ENCODE measurements at places on chromosomes 5 and 9.

DNA sequence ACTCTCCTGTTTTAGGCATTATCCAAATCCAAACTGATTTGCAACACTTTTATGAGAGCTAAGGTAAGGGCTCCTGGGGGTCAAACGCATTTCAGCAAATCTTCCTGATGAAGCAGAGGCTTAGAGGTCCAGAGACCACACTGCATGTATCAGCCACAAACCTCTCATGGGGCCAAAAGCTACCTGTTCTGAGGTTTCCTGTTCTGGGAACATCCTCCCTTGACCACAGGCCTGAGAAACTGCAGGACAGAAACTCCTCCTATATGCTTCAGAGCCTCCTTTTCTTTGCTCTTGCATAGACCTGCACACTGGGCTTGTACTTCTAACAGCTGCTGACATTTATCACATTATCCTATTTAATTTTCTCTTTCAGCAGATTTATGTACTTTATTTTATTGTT is 92.6 kb downstream of the OR2K2 start:
- no peak for DNase-seq

DNA sequence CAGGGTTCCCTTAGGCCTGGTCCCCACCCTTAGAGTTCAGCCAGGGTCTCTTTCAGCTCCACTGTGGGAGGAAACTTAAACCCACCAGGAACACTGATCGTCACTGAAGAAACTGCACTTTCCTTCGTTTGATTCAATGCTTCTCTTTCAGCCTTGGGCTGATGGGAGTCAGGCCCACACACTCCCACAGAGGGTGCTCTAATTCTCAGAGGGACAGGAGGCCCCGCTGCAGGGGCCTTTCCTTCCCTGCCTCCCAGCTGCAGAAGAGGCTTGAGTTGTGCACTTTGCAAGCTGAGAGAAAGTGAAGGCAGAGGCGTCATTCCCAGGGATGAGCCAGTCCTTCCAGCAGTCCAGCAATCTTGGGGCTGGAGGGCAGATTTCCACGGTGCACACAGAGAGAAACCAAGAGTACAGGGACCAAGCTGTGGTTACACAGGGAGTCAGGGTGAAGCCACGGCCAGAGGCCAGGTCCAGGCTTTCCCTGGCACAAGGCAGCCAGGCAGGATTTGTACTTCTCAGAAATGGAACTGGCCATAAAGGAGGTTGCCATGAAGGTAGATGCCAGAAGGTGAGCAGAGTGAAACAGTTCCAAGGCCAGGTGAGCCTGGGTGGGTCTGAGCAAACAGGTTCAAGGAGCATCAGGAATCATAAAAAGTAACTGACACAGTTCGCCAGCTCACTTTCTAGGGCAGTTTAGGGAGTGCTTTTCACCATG is 10.4 kb upstream of the GLIPR2 start:
- no peak for DNase-seq

DNA sequence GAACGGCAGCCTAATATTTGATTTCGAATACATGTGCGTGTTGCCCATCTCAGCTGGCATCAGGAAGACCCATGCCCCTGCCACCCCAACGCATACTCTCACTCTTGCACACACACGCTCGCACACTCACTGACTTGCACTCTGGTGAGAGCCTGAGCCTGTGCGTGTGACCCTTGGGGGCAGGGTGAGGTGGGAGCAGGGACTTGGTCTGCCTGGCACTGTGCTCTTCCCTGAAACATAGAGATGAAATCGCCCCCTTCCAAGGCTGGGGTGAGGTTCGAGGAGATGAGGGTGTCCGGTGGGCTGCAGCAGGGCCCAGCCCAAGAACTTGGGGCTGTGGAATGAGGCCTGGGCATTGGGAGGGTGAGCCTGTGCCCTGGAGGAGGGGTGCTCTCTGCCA is 1.2 kb downstream of the LCN9 start:
- no peak for DNase-seq

DNA sequence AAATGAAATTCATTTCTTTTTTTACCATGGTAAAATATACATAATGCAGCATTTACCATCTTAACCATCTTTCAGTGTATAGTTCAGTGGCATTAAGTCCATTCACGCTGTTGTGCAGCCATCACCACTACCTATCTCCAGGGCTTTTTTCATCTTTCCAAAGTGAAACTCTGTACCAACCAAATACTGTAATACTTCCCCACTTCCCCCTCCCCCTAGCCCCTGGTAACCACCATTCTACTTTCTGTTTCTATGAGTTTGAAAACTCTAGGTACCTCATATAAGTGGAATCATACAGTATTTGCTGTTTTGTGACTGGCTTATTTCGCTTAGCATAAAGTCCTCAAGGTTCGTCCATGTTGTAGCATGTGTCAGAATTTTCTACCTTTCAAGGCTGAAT is 23.4 kb downstream of the SPAAR start:
- no peak for DNase-seq
